Stomach (tissue), 19 donors: ENCODE measurements at places on chromosomes 6 and 20. TPM values are rescaled to one million over a fixed set of nuclear protein-coding genes. Genes with fewer than 3 reads are reported as not detected.

GSTA3 gene
- 1.00 TPM for polyA plus RNA-seq

- DNase-seq: peak; percentile 88
Observed at GRCh38 chr6:139474145-139475108, 100.0 kb upstream of the CITED2 start.

DNA sequence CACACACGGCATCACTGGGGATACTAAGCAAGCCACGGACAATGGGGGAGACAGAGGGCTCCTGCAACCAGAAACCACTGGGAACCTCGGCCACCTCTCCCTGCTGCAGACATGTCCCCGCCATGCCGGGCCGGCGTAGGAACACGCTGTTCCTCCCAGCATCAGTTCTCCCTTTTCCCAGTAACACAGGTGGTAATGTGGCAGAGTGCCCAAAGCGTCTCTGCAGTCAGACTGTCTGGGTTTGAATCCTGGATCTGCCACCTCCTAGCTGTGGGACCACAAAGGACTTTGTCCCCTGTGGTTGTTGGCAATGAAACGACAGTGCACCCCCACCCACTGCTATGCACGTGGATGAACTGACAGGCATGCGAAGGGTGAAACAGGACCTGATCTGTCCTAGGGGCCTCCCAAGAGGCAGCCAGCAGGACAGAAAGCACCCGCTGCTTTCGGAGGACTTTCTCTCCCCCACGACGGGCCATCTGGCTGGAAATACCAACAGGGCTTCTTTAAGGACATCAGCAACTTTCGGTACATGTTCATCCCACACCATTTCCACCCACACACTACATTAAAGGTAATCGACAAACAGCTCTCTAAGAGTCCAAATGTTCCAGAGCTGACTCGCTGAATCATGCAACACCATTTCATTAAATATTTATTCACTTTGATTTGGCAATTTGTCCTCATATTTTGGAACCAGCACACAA lies 74.1 kb downstream of the SULF2 start:
- DNase-seq: peak; percentile 50

GRCh38 chr6:135577059-135577538 lies 79.6 kb upstream of the AHI1 start:
- no peak for DNase-seq

DNA sequence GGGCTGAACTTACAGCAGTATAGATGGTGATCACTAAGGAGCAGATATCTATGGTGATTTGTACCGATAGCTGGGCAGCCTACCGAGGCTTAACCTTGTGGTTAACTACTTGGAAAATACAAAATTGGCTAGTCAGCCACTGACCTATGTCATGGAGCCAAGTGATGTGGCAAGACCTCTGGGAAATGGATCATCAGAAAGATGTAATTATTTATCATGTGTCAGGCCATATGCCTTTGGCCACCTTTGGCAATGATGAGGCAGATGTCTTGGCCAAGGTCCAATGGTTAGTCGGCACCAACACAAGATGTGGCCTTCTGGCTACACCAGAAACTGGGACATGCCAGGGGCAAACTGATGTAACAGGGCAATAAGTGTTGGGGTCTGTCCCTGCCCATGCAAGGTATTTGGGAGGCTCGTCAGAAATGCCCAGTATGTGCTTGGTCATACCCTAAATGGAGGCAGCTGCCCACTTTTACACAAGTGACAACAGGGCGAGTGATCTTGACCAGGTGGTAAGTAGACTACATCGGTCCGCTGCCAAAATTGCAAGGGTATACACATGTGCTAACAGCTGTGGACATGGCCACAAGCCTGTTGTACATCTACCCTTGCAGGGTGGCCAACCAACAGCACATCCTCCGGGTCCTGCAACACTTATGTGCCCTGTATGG lies 30.1 kb downstream of the HDDC2 start:
- DNase-seq: no peak

- no peak for DNase-seq
Observed at GRCh38 chr6:87498048-87498447, 25.3 kb downstream of the SLC35A1 start.

- no peak for DNase-seq
Observed at GRCh38 chr6:56238352-56238751, 9.0 kb downstream of the COL21A1 start.

GRCh38 chr6:44779130-44779826 lies 391.8 kb downstream of the CDC5L start:
- peak; percentile 23 for DNase-seq

DNA sequence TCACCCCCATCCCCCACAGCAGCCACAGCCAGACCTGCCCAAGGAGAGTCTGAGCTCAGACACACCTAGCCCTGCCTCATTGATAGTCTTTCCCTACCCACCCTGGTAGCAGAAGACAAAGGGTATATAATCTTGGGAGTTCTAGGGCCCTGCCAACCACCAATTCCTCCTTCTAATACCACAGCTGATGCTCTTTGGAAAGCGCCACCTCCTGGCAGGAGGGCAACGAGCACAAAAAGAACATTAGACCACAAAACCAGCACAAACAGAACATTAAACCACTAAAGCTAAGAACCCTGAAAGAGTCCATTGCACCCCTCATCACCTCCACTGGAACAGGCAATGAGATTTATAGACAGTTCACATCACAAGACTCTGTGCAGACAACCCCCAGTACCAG lies 195.8 kb upstream of the FUT9 start:
- no peak for DNase-seq

DNA sequence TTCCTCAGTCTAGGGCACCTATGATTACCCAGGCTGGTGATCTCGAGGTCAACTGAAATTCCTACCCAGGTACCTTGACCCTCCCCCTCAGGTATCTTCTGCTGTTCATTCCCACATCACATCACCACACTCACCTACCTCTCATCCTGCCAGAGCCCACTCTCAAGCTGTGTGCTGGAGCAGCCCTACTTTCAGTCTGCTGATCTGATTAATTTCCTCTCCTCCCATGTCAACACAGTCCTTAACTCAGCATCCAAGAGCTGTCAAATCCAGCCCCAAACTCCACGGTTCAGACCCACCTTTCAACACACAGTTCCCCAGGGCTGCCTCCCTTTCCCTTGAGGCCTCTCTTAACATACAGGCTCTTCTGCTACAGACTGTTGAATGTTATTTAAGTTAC lies 42.4 kb downstream of the EZR start:
- DNase-seq: no peak

LY6G6D gene
- not detected for polyA plus RNA-seq

STMN3 gene
- 12.5 TPM for polyA plus RNA-seq

DNA sequence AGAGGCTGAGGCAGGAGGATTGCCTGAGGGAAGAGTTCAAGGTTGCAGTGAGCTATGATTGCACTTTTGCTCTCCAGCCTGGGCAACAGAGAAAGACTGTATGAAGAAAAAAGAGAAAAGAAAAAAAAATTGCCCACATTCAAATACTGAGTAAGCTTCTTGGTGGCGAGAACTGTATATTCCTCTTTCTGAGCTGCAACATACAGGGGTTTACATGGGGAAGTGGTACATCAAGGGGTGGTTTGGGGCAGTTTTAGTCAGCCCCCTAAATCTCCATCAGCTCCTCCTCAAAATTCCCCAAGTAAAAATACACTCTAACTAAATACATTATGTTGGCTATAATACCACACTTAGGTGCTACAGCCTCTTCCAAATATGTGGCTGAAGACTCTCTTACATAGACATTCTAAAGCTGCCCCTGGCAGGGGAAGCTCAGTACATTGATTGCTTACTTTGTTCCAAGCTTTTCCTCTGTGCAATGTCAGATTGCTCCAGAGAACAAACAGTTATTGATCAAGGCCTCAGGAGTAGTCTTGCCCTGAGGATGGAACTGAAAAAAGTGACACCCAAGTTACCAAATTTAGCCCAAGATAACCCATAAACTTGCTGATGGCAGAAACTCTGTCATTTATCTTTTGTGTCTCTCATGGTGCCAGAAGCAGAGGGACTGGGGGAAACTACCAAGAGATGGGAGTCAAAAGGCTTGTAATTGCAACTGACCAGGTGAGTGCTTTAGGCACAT lies 107.4 kb upstream of the RIPOR2 start:
- no peak for DNase-seq

GRCh38 chr6:154252678-154253077 lies 103.9 kb downstream of the IPCEF1 start:
- DNase-seq: no peak

DNA sequence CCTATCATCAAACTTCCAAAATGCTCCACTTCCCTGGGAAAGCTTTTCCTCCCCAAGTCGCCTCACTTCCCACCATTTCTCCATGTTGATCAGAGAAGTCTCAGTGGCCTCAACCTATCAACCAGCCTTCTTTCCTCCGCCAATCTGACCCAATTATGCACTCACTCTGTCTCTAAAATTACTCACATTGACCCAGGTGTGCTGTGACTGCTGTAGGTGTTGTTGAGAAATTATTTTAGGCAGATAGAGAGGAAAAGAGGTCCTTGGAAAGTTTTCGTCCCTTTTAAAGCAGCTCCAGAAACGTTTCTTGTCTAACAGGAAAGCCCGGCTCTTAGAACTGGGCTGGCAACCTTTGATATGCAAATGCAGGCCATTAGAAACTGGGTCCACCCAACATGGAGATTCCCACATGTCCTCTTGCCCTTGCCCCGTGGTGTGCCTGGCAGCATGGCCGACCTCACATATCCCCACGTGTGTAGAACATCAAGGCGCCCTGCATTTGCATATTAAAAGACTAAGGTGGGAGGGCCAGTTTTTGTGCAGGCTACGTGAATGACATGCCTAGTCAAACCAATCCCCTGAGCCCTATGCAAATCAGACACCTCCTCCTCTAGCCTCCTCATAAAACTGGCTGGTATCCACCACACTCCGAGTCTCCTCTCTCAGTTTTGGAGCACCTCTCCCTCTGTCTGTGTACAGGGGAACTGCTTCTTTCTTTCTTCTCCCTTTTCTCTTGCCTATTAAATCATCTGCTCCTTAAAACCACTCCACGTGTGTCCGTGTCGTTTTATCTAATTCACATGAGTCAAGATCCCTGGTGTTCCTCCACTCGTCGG lies 12.9 kb downstream of the IPCEF1 start:
- peak; percentile 84 for DNase-seq

DNA sequence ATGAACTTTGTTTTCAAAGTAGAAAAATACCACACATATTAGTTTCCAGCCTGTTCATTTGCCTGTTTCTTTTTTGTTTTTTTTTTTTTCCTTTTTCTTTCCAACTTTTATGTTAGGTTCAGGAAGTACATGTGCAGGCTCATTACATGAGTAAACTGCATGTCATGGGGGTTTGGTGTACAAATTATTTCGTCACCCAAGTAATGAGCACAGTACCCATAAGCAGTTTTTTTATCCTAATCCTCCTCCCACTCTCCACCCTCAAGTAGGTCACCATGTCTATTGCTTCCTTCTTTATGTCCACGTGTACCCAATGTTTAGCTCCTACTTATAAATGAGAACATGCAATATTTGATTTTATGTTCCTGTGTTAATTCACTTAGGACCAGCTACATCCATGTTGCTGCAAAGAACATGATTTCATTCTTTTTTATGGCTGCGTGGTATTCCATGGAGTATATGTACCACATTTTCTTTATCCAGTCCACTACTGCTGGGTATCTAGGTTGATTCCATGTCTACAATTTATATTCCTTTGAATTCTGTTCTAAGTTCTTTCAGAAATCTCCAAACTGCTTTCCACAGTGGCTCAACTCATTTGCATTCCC lies 31.8 kb downstream of the SNX14 start:
- DNase-seq: no peak

- DNase-seq: peak; percentile 69
Observed at GRCh38 chr6:75349262-75349984, 64.8 kb upstream of the TMEM30A start.

DNA sequence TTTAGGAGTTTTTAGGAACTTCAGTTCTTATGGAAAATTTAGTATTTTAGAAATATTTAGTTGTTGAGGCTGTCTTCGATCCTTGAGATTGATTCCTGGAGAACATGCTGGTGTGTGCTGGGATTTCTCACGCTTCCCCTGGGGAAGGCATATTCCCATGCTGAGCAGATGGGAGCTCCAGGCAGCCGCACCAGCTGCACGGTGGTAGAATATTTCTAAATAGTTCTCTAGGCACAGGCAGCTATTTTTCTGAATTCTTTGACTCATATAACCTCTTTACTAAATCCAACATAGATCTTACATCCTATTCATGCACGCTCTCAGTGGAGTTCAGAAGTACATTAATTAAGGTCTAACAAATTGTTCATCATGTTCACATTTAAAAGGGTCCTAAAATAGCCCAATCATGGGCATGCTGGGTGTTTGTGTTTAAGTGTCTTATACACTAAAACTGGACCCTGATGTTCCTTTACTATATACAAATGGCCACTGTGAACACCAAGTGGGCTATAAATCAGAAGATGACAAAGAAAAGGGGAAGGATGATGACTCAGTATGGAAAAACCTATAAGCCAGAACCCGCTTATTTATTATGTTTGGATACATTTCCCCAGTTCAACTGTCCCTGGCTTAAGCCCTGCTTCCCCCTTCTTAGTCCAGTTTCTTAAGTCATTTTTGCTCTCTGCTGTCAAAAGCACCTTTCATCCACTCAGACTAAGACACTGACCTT lies 138.5 kb downstream of the UST start:
- no peak for DNase-seq

DNA sequence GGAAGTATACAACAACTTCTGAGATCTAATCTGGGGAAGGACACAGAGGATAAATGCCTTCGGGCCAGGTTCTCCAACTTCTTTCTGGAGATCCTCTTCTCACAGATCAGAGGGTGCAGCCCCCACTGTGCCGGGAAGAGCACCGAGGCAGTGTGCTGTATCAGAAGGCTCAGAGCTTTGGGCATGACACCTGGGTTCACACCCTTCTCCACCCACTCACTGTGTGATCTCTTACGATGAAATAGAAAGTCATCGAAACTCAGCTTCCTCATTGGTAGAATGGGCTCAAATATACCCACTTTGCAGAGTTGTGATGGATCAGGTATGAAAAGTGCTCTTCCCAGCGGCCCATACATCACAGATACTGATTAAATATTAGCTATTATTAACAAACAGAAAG lies 347.5 kb upstream of the SOX4 start:
- DNase-seq: no peak

DNA sequence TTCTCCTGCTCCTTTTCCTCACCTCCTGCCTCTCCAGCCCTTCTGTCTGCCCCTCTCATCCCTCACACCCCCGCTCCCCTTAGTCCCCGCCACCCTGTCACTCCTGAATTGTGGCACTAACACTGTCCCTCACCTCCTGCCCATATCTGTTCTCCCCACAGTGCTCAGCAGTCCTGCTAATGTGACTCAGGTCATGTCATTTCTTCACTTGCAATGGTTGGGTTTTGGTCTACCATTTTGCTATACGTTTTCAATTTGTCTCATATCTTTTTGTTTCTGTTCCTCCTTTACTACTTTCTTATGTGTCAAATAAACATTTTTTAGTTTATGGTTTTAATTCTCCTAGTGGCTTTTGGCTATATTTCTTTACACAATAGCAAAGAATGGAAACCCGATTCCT lies 1.3 kb upstream of the HLA-B start:
- DNase-seq: no peak

GRCh38 chr6:150685860-150686259 lies 86.2 kb downstream of the PLEKHG1 start:
- peak; percentile 65 for DNase-seq

MMP24 gene
- 0.15 TPM for polyA plus RNA-seq

- no peak for DNase-seq
Observed at GRCh38 chr6:145699462-145699861, 35.9 kb downstream of the EPM2A start.

MAFB gene
- 8.1 TPM for polyA plus RNA-seq

SGK2 gene
- 15.3 TPM for polyA plus RNA-seq

ABHD12 gene
- 34.2 TPM for polyA plus RNA-seq

SLC22A16 gene
- 0.30 TPM for polyA plus RNA-seq

DEFB124 gene
- 0.28 TPM for polyA plus RNA-seq
